ENCODE measurements at places on chromosomes 11 and 22. TPM values are rescaled to one million over a fixed set of nuclear protein-coding genes. Genes with fewer than 3 reads are reported as not detected.

The RCOR2 gene
- 0.21 TPM for total RNA-seq

The ELMOD1 gene
- 0.53 TPM for total RNA-seq

The POTEH gene
- total RNA-seq, result not detected

The SCGB1D2 gene
- total RNA-seq, result not detected

The TSGA10IP gene
- total RNA-seq, result not detected

The THOC5 gene
- 55.1 TPM for total RNA-seq

The HPX gene
- 0.32 TPM for total RNA-seq

The TEX12 gene
- total RNA-seq, result not detected

The DEFB131B gene
- not detected for total RNA-seq

The P2RY2 gene
- 2.3 TPM for total RNA-seq

The IGLL1 gene
- total RNA-seq, result not detected

The TMEM151A gene
- total RNA-seq, result not detected

The PLAAT5 gene
- total RNA-seq, result not detected
